Caco-2 (cell line): ENCODE measurements at places on chromosomes 2 and 18.

DNA sequence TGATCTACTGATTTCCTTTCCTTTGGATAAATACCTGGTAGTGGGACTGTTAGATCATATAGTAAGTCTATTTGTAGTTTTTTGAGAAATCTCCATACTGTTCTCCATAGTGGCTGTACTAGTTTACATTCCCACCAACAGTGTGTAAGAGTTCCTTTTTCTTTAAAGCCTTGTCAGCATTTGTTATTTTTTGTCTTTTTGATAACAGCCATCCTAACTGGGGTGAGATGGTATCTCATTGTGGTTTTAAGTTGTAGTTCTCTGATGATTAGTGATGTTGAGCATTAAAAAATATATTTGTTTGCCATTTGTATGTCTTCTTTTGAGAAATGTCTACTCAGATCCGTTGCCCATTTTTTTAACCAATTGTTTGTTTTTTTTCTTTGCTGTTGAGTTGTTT, 33.9 kb upstream of the EPG5 start:
- DNase-seq = no peak

- no peak for DNase-seq
Observed at GRCh38 chr2:65504814-65505697, 72.7 kb upstream of the SPRED2 start.

DNA sequence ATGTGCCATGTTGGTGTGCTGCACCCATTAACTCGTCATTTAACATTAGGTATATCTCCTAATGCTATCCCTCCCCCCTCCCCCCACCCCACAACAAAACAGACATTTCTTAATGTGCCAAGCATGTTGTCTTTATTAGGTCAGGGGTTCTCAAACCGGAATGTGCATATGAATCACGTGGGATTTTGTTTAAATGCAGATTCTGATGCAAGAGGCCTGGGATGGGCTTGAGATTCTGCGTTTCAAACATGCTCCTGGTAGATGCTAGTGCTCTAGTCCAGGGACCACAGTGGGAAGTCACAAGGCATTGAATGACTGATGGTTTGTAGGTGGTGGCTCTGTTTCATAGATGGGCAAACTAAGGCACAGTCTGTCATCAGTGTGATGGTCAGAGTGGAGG, 184.7 kb downstream of the SMAD7 start:
- no peak for DNase-seq

DNA sequence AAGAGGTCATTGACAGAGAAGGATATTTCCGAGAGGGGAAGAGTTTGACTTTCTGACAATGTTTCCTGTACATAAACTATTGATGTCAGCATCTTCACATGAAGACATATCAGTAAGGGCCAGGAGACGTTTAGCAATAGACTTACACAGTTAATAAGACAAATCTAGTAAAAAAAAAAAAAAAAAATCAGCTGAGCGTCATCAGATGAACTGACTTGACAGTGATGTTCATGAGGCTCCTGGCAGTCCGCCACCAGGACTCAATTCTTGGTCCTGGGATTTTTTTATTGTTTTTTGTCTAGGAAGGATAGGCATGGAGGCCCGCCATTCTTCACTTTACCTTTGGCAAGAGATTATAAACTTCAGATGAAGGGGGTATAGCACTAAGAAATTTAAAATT, 14.5 kb downstream of the MRPL44 start:
- no peak for DNase-seq

- no peak for DNase-seq
Observed at GRCh38 chr18:79355433-79356335, 40.0 kb upstream of the NFATC1 start.

GRCh38 chr2:216142540-216142939, 33.4 kb downstream of the XRCC5 start:
- DNase-seq = no peak

DNA sequence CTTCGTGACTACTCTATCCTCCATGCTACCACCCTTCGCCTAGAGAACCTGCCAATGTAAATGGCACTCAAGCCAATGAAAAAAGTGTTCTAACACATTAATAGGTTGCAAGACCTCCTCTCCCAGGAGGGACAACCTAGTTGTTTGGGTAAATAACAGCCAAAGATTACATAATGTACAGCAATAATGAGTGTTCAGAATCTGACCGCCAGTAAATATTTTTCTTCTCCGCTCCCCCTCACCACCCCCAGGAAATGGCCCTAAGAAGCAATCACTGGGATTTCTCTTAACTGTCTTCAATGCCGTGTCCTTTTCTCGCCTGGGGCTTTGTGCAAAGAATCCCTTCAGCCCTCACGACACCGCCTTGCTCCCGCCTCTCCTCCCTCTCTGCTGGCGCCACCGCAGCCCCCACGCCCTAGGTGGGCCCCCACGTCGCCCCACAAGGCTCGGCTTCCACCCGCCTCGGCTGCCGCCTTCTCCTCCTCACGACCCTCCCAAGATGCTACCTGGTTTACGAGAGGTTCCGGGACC, 458 bp downstream of the HYCC2 start:
- DNase-seq = no peak

GRCh38 chr18:5286525-5286924, 9.0 kb downstream of the ZBTB14 start:
- no peak for DNase-seq

- no peak for DNase-seq
Observed at GRCh38 chr18:35982409-35983114, 10.1 kb downstream of the RMP24 start.

- DNase-seq = no peak
Observed at GRCh38 chr2:31188131-31188530, 29.2 kb downstream of the CAPN14 start.

DNA sequence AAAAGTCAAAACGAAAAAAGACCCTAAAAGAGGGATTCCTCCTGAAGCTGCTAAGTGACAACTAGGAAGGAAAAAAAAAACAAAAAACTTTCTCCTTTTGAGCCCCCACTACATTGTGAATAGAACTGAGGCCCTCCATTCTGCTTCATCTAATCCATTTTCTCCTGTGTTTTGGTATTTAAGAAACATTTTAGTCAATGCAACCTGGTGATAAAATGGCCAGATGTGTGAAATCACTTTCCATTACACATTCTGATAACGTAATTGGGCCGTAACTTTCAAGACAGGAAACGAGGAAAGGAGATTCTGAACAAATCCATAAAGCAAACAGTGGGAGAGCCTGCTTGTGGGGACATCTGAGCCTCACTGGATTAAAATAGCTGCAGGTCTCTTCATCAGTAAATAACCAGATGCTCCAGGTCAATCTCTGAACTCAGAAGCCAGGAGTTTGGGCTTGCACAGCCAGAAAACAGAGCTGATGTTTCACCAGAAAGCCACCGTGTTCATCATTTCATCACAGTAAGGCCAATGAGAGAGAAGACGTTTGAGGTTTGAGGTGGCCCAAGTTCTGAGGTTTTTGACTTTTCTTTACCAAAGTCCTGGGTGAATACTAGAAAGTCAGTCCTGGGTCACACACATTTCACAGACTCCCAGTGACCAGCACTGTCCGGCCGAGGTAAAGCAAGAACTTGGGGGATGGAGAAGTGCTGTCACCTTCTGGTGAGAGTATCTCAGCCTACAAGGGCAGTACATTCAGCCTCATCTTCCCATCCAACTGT, 47.8 kb downstream of the TGFA start:
- DNase-seq = no peak

- DNase-seq = no peak
Observed at GRCh38 chr2:148893906-148894305, 18.9 kb downstream of the KIF5C start.

- DNase-seq = no peak
Observed at GRCh38 chr2:12178289-12179080, 432.1 kb downstream of the LPIN1 start.

- no peak for DNase-seq
Observed at GRCh38 chr2:150625303-150625702, 137.8 kb upstream of the RND3 start.

GRCh38 chr18:11948852-11949523, 32.3 kb upstream of the IMPA2 start:
- DNase-seq = no peak

DNA sequence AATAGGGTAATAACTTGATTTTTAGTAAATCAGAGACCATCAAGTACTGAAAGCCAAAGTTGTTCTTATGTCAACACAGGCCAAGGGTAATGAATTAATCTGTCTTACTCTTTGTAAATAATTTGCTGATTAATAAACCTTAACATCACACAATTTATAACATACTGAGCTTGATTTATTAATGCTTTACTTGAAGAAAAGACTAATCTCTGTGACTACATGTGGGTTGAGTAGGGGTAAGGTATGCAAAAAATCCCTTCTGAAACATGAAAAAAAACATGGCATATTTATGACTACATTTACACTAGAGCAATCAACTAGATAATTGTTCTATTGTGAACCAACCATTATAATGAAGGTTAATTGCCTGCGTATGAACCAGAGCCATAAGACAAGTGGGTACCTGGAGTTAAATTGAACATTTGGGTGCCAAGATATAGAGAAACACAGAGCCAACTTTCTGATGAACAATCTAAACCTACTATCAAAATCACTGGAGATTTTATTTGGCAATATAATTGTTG, 67.7 kb upstream of the GRB14 start:
- no peak for DNase-seq

GRCh38 chr18:61995618-61996017, 102.8 kb upstream of the RNF152 start:
- DNase-seq = no peak

- DNase-seq = no peak
Observed at GRCh38 chr18:77369644-77370043, 120.0 kb downstream of the GALR1 start.

GRCh38 chr2:15731213-15731888, 139.7 kb downstream of the DDX1 start:
- DNase-seq = no peak

DNA sequence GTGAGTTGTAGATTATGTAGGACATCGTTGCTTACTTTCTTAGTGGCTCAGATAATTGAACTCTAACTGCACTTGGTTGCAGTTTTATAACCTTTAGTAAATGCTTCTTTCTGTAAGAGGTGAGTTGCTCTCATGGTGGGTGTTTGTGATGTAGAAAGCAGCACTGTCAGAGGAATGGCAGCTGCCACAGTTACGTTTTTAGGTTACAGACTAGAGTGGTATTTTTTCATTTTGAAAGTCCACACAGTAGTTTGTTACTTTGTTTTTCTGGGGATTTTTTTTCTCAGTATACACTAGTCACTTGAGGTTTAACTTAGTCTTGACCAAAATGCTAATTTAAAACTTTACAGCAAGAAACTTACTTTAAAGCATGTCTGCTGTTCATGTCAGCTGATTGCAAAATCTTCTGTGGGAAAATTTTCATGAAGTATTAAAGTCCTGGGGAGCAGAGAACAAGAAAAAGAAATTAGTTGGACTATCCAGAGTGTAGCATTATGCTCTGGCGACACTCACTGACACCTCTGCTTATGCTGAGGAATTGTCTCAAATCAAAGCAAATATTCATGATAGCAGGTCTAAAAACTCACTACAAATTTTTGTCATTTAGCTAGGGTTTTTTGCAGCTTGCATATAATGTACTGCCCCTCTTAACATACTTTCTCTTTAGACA, 14.8 kb downstream of the AFTPH start:
- DNase-seq = no peak

GRCh38 chr2:20534913-20535801, 88.3 kb downstream of the RHOB start:
- no peak for DNase-seq

DNA sequence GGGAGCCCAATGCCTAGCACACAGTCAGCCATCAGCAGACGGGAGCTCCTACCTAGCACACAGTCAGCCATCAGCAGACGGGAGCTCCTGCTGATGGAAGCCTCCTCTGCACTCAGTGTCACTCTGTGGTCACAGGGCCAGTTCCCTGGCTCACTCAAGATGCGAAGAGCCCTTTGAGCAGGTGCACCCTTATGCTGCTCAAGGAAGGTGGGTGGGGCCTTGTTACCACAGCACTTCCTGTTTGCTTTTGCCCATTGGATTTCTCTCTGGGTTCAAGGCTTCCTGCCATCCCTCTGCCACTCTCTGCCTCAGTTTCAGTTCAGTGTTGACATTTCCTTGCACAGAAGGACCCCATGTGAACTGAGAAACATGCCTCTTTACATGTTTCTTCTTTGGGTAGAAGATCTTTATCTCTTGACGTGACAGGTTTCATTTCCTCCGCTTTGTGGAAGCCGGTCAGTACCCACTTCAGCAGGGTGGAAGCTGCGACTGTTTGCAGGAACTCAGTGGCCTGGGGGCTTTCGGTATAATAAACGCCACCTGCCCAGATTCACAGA, 11.6 kb downstream of the TRIB2 start:
- no peak for DNase-seq

DNA sequence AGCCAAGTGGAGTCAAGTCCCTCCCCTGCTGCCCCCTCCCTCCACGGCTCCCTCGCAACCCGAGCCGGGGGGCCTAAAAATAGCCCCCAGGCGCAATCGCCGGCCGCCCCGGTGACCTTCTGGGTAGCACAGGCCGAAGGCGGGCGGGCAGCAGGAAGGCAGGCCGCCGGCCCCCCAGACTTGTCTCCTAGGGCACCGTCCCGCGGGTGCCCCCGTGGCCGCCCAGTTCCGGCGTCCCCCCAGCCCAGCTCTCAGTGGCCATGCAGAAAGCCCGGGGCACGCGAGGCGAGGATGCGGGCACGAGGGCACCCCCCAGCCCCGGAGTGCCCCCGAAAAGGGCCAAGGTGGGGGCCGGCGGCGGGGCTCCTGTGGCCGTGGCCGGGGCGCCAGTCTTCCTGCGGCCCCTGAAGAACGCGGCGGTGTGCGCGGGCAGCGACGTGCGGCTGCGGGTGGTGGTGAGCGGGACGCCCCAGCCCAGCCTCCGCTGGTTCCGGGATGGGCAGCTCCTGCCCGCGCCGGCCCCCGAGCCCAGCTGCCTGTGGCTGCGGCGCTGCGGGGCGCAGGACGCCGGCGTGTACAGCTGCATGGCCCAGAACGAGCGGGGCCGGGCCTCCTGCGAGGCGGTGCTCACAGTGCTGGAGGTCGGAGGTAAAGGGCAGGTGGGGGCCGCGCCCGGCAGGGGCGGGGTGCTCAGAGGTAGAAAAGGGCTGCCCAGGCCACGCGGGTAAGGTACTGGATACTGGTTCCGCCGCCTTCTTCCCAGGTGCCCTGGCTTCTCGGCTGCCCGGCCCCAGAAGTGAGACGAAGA, at the start of gene SPEG:
Gene SPEG, plus strand, starts transcription at position 126 of the 808 bp plus-strand sequence. Its CDS starts 135 bp downstream, at position 261.
- DNase-seq = no peak

- DNase-seq = no peak
Observed at GRCh38 chr2:118386641-118387302, 298.5 kb downstream of the INSIG2 start.

DNA sequence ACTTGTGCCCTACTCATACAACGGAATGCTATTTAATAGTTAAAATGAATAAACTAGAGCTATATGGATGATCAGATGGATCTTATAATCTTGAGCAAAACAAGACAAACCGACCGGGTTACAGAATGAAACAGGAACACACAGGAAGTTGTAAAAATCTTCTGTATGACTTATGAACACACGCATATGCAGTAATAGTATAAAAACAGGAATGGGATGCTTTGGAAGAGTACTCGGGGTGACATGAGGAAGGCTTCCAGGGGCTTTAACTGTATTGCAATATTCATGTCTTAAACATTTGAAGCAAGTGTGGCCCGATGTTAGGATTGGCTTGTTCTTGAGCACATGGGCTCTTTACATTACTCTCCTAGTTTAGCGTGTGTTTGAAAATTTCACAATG, 14.9 kb upstream of the E2F6 start:
- DNase-seq = no peak
